ENCODE measurements at places on chromosomes 16 and 17. TPM values are rescaled to one million over a fixed set of nuclear protein-coding genes. Genes with fewer than 3 reads are reported as not detected.

ITGAE gene
- 23.6 TPM for total RNA-seq

IGSF6 gene
- total RNA-seq = 4.2 TPM

NUPR1 gene
- total RNA-seq = 0.11 TPM

GEMIN4 gene
- 34.5 TPM for total RNA-seq

MYH2 gene
- not detected for total RNA-seq

CX3CL1 gene
- not detected for total RNA-seq

ARSG gene
- total RNA-seq = 12.6 TPM

RASL10B gene
- 0.37 TPM for total RNA-seq

NPIPB8 gene
- not detected for total RNA-seq

MILR1 gene
- 1.6 TPM for total RNA-seq

SP6 gene
- total RNA-seq = 0.29 TPM

NPTX1 gene
- 0.48 TPM for total RNA-seq

EFCAB13 gene
- 3.7 TPM for total RNA-seq

TNRC6C gene
- total RNA-seq = 123 TPM

CMTM2 gene
- total RNA-seq = not detected

CD79B gene
- total RNA-seq = 15.1 TPM

ZNF594 gene
- 35.5 TPM for total RNA-seq

FAM20A gene
- total RNA-seq = 2.9 TPM

TEDC2 gene
- 0.32 TPM for total RNA-seq

NPIPA8 gene
- total RNA-seq = not detected

ANKRD40CL gene
- total RNA-seq = not detected

RNU2-1 gene
- total RNA-seq = 3,201 TPM

COQ7 gene
- total RNA-seq = 16.7 TPM

CACNG1 gene
- total RNA-seq = not detected

DCTN5 gene
- 42.4 TPM for total RNA-seq

HCRT gene
- total RNA-seq = not detected

PLEKHH3 gene
- 0.89 TPM for total RNA-seq

TBL3 gene
- 45.2 TPM for total RNA-seq

OR3A3 gene
- total RNA-seq = not detected

KLHL10 gene
- not detected for total RNA-seq

RUNDC3A gene
- total RNA-seq = not detected

LITAFD gene
- not detected for total RNA-seq

SPNS3 gene
- total RNA-seq = 4.2 TPM
